Stimulated activated CD4-positive, alpha-beta T cell treated with anti-CD3 and anti-CD28 coated beads, Interleukin-12 subunit alpha, Interleukin-12 subunit beta, amount 100 ng/mL, for 24 hours (primary cell): ENCODE measurements at places on chromosomes 16 and 17.

DNA sequence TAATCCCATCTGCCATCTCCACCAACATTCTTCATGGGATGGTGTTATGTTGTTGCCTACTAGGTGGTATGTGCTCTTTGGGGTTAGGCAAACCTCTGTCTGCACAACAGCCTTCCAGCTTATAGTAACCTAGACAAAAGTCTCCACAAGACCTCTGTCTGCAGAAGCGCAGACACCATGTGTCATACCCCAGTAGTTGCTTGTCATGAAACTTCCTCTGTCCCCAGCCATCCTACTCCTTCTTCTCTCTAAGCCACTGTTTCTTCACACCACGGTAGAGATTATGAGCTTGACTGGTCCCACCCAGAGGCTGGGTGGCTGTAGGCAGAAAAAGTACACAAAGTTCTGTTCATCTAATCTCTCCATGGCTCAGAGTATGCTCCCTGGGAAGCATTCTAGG, 100.3 kb downstream of the MAF start:
- DNase-seq = no peak

DNA sequence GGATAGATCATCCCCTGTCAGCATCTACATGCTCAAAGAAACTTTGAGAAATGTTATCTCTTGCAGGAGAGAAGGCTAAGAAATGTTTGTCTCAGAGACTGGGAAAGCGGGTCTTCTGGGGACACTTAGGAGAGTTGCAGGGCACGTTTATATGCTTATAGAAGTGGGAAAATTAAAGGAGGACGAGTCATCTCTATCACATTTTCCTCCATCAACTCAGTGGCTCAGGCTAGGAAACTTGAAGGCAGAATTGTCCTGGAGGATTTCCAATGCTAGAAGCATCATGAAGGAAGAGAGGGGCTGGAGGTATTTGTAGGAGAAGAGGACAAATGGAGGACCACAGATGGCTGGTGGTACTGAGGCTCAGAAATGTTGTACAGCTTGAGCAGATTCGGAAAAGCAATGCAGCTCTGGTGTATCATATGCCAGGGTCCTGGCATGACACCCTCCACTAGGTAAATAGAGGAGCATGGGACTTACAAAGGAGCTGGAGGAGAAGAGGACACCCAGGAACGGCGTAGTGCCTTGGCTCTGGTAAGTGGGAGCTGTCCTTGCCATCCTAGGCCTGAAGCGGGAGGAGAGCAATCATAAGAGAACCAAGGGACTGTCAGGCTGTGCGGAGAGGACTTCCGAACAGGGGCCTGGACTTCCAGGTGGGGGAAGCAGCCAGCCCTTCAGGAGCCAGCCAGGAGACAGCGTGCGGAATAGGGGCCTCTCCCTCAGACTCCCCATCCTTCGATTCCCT, 4.5 kb upstream of the HS3ST3B1 start:
- no peak for DNase-seq

DNA sequence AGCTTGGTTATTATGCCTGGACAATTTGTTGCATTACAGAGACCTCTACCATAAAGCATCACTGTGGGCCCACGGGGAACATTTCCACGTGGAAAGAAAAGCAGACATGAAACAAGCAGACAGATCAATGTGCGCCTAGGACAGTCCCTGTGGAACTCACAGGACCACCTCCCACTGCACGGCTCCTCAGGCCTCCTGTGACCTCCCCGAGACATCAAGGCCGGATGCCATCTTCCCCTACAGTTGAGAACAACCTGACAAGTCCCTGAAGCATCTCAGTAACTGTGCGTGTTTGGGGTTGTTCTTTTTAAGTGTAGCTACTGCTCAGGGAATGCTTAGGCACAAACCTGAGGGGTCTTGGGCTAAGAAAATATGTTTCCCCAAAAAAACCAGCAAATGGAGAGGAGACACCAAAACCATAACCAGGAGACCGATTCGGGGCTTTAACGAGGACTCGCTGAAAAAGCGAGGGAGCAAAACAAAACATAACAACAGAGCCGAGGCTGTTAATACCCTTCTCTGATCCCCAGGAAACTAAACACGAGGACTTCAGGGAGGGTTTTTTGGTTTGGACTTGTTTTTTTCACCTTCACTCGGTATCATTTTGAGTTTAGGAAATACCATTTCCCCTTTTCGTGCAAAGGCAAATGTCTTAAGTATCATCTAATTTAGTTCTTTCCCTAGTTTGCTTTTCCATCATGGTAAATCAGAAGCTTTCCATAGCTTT, 87.1 kb downstream of the CYTH1 start:
- no peak for DNase-seq

DNA sequence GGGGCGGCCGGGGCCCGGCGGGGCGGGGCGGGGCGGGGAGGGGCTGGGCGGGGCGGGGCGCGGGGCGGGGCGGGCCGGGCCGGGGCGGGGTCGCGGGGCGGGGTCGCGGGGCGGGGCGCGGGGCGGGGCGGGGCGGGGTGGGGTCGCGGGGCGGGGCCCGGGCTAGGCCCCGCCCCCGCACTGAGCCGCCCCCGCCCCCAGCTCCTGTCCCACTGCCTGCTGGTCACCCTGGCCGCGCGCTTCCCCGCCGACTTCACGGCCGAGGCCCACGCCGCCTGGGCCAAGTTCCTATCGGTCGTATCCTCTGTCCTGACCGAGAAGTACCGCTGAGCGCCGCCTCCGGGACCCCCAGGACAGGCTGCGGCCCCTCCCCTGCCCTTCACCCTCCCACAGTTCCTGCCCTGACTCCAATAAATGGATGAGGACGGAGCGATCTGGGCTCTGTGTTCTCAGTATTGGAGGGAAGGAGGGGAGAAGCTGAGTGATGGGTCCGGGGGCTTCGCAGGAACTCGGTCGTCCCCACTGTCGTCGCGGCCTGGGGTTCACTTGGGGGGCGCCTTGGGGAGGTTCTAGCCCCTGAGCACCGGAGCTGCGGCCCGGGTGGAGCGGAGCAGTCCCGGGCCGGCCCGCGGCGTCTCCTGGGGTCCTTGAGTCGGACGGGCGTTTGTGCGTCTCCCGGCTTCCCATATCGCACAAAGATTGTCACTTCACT, 795 bp upstream of the HBM start:
- no peak for DNase-seq

DNA sequence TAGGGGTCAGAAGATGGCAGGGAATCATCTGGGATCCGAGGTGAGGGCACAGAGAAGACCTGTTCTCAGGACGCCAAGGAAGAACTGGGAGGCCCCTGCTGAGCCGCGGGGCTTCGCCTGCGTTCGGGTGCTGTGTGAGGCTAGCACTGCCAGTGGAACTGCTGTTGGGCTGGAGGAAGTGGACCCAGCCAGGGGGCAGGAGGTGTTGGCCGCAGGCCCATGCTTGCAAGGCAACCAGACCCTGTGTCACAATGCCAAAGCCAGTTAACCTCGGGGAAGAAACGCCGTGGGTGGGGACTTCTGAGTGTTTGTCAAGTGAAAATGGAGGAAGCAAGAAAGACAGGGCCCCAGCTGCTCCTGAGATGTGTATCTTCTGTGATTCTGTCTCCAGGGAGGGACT, 185.5 kb downstream of the LGALS9B start:
- no peak for DNase-seq
